ENCODE measurements at places on chromosomes 1 and 21.

DNA sequence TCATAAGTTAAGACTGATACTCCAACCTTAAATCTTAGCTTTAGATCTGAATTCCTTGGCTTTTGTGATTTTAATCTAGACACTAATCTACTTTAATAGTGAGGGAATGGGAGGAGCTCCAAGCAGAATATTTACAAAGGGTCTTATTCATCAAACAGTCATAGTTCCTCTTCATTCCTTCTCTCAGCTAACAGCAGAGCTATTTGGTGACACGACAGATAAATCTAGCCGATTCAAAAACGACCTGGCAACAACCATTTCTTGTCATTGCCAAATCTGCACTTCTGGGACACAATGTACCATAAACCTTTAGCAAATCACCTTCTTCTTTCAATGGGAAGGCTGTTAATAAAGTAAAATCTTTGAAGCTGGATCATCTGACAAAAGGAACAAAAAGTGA, 52.8 kb upstream of the FOXD3 start:
- DNase-seq: no peak

DNA sequence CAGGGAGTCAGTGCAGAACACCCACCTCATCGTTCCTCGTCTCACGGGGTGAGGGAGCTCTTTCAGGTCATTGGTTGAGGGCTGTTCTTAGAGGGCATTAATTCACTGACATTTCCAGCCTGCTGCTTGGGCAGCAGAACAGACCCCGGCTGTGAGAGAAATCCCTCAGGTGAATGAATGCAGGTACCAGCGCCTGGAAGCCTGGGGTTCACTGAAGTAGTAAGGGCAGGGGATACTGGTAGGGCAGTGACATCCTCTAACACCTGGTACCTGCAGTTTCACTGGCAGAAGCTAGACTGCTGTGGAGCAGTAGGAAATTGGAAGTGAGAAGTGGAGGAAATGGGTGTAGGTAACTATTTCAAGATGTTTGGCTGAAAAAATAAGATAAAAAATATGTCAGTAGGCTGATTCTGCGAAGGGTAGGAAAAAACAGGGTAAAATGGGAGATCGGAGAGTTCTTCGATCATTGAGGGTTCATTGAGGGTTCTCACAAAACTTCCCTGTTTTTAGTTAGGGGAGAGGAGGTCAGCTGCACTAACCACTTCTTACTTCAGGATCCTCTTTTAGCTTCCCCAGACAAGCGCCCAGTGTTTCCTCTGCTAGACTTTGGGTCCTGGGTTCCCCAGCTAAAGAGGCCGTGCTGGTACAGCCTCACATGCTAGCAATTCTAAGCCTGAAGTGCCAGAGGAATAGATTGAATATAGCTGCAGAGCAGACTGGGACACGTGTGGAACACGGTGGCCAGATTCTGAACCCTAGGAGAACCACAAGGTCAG, 55.2 kb downstream of the RNF220 start:
- no peak for DNase-seq

- DNase-seq: no peak
These were observed 11.3 kb upstream of the MAP10 start for GRCh38 chr1:232793944-232794343.

DNA sequence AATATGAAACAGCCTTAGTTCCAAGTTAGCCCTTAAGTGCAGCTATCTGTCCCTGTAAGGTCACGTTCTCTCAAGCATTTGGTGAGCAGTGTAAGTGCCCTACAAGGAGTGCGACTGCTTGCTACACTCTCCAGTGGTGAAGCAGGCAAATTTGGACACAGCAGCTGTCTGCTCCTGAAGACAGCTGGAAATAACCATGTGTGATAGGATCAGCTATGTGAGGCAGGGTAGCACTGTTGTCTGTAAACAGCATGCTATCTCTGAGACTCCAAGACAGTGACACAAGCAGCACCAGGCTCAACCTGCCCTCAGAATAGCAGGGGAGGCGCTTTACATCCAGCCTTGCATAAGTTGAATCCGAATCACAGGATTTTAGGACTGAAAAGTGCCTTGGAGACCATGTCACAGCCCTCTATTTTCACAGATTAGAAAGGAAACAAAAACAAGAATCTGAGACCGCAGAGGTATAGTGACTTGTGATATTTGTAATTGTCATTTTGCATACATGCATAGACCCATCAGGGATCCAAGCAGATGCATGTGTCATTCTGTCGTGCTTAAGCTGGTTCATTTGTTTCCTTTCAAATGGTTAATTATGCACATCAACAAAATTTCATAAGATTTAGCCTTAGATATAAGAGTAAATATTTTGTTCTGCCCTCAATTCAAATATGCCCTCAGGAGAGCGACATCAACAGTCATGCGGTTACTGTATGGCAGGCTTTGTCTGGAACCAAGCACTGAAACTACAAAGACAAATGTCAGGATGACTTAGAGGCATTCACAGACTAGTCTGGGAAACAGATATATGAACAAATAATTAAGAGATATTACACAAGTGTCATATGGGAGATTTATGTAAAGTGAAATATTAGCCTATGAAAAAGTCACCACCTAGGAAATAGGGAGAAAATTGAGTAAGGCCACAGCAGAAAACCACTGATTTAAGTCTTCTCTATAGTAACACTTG, 134.9 kb upstream of the NRIP1 start:
- DNase-seq: no peak

DNA sequence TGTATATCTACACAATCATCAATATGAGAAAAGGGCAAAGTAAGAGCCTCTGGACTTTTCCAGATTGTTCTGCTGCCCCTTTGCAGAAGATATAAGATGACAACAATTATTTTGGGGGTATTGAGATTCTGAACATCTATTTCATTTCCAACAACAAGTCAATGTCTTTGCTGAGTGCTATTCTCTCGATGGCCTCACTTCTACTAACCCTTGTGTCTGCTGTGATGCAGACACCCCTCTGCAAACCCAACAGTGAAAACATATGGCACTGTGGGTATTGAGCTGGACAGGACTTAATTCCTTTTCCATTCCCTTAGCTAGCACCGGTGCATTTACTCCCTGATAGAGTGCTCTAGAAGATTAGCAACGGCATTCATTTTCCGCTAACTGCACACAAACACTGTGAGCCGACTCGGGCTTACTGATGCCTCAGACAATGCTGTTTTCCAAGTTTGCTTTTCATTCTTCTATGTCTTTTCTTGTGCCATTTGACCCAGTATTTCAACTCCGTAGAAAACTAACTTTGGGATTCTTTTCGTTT, 33.4 kb upstream of the SMYD2 start:
- DNase-seq: no peak

- no peak for DNase-seq
These were observed 256.5 kb upstream of the TMEM51 start for GRCh38 chr1:14897080-14897449.

DNA sequence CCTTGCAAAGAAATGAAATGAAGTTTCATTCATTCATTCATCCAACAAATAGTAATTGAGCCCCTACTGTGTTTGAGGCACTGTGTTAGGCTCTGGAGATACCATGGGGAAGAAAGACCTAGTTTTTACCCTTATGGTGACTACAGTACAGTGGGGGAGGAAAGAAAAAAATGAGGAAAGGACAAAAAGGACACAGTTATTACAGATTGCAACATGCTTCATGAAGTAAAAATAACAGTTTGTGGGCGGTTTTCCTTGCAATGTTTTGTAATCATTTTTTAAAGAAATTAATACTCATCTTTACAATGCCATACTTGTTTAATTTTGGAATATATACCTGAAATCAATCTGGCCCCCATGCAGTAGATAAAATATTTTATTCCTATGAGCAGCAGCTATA, 120.3 kb downstream of the TM2D1 start:
- DNase-seq: no peak

GRCh38 chr1:2259668-2260402, 31.7 kb downstream of the SKI start:
- DNase-seq: no peak

- no peak for DNase-seq
These were observed 114.7 kb downstream of the PCNX2 start for GRCh38 chr1:233180641-233181364.

GRCh38 chr1:50959303-50959912, 659 bp downstream of the FAF1 start:
- DNase-seq: no peak

DNA sequence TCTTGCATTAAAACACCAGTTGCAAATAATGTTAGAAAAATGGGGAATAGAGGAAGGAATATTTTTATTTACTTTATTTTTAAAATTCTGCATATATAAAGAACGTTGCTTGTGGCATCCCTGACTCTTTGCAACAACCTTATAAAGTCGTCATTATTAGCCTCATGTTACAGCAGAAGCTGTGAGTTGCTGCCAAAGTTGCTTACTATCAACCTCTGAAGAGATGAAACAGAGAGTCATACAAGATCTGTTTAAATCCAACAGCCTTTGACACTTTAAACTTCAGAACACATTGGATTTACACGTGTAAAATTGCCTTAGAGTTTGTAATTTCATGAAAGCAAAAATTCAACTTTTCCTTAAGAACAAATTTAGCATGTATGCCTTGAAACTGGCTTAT, 221.9 kb downstream of the MRPL39 start:
- no peak for DNase-seq

DNA sequence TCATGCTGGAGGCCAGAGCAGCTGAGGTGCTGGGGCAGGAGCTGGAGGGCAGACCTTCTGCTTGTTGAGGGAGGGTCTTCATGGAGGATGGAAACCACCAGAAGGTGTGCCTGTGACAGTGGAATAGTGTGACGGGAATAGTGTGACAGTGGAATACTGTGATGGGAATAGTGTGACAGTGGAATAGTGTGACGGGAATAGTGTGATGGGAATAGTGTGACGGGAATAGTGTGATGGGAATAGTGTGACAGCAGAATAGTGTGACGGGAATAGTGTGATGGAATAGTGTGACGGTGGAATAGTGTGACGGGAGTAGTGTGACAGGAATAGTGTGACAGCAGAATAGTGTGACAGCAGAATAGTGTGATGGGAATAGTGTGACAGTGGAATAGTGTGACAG, 325.1 kb downstream of the HHAT start:
- DNase-seq: no peak

DNA sequence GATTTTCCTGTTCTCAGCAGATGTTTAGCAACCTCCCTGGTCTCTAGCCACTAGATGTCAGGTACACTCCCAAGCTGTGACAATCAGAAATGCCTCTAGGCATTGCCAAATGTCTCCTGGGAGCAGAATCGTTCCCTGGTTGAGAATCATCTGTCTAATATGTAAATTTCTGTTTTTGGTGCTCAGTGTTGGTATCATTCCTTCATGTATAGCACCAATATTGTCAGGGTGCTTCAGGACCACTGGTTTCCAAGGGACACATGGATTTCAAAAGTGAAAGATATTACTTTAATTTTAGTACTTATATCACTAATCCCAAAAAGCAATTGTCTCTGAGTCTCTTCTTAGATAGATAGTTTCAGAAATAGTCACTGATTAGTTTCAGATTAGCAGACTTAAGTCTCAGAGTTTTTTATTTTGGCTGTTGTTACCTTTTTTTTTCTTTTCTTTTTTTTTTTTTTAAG, 160.1 kb downstream of the PTPRC start:
- DNase-seq: no peak

DNA sequence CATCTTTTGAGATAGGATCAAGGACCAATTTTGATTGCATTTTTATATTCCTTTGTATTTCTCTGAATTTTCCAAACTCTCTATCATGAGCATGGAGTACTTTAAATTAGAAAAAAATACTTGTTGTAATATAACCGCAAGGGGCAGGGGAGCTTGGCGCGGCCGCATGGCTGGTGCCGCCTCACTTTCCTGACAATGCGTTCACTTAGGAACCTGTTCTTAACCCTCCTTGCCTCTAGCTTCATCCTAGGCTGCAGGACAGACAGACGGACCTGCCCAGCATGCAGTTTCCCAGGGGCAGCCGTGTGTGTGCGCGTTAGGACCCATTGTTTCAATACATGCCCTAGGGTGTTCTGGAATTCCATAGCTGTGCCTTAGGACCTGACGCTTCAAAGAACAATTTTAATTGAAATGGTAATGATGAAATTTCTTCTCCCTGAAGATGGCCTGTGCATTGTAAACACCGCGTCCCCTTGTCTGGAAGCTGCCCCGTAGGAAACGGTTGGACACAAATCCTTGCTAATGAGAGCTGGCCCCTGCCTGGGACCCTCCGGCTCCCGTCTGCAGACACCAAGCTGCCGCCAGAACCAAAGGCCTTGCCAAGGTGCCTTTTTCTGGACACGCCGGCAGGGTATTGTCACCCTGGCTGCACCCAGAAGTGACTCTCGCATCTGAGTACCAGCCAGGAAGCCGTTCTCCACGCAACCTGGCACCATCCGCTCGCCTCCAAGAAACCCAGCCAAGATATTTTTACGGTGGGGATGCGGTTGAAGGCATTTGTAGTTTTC, 466.4 kb downstream of the NPHP4 start:
- DNase-seq: no peak

- DNase-seq: peak; percentile 46
These were observed at the start of gene MINDY1 for GRCh38 chr1:151006327-151007052. Gene MINDY1 (minus strand): TSS chr1:151006902. CDS start chr1:151002617, 4,285 bp downstream.

GRCh38 chr1:59671066-59671952, 143.4 kb upstream of the HOOK1 start:
- no peak for DNase-seq

- no peak for DNase-seq
These were observed 17.0 kb upstream of the MACF1 start for GRCh38 chr1:39187275-39188046.

DNA sequence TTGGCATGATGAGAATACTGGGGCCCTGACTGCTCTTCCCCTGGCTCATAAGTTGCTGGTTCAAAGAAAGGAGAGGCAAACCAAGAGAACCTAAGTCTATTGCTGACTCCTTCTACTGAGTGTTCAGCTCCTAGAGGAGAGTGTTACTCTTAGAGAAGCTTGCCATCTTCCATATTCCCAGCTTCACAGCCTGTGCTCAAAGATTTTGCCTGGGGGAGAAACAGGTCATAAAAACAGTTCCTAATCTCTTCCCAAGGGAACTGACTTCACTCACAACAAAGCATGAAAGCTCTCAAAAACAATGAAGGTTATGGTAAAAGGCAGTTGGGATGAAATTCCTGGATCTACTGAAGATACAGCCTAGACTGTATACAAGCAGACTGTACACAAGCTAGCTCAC, 37.1 kb downstream of the LRRC40 start:
- no peak for DNase-seq

- DNase-seq: no peak
These were observed 41.7 kb downstream of the NFIA start for GRCh38 chr1:61124078-61124477.

- no peak for DNase-seq
These were observed 159.1 kb upstream of the RAB4A start for GRCh38 chr1:229111703-229112319.

Data from stimulated activated CD4-positive, alpha-beta T cell treated with anti-CD3 and anti-CD28 coated beads, Interleukin-1b, Interleukin-23, amount 100 ng/mL, for 48 hours (primary cell).